ENCODE measurements at places on chromosomes 4 and X.

DNA sequence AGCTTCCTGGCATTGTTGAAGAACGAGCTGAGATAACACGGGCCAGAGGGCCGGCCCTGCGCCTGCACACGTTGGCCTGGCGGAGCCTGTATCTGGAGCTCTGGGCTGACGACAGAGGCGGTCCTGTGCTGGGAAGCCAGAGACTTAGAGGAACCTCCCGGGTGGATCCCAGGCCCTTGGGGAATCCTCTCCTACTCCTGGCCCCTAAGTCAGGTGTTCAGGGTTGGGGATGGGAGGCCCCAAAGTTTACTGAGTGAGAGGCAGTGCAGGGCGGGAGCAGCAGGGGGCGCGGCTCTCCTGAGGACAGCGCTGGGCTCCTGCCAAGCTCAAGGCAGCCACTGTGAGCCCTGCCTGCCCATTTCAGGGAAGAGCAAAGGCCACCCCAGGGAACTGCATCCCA lies 2.5 kb upstream of the HTRA3 start:
- peak; percentile 85 for DNase-seq

DNA sequence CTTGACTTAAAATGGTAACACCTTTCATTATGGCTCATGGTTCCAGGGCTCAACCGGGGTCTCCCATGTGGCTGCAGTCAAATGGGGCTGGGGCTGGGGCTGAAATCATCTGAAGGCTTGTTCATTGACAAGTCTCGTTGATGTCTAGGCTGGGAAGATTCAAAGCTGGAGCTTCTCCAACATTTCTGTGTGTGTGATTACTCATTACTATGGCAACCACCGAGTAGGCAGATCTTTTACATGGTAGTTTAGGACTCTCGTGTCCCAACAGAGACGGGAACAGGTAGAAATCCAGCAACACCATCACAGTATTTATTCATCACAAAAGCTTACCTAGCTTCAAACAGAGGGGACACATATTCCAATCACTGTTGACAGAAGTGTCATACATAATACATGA lies 7.8 kb downstream of the YTHDC1 start:
- DNase-seq, result peak; percentile 12

DNA sequence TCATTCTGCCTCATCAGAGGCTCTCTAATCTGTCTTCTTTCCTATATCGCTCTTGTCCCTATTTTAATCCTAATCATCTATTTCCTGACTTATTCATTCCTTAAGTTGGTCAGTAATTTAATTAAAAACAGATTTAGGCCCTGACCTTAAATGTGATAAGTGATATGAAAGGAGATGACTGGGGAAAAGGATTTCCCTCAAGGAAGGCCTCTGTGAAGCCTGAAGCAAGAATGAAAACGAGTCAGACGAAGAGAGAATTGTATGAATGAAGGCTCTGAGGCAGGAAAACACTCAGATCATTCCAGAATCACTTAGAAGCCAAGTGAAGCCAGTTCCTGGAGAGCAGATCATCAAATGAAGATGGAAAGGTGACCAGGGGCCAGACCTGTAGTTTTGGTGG lies 22.1 kb downstream of the PKD2 start:
- no peak for DNase-seq

DNA sequence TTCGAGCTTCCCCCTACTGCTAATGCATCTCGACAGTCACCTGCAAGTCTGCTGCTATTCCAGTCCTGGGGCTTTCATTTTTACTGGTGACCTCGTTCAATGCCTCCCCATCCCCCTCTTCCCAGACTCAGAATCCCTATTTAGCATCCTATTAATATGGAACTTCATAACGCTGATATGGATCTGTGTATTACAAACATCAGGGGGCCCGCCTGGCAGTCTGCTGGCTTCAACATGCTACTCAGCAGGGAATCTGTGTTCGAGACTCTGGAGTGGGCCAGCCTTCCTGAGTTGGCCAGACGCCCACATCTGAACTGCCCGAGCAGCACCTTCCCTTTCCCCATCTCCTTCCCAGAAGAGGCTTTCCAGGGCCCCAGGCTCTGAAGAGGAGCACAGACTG lies 173.9 kb upstream of the PPARGC1A start:
- DNase-seq, result no peak

GRCh38 chrX:87518504-87518903 lies 902 bp downstream of the KLHL4 start:
- DNase-seq, result no peak

DNA sequence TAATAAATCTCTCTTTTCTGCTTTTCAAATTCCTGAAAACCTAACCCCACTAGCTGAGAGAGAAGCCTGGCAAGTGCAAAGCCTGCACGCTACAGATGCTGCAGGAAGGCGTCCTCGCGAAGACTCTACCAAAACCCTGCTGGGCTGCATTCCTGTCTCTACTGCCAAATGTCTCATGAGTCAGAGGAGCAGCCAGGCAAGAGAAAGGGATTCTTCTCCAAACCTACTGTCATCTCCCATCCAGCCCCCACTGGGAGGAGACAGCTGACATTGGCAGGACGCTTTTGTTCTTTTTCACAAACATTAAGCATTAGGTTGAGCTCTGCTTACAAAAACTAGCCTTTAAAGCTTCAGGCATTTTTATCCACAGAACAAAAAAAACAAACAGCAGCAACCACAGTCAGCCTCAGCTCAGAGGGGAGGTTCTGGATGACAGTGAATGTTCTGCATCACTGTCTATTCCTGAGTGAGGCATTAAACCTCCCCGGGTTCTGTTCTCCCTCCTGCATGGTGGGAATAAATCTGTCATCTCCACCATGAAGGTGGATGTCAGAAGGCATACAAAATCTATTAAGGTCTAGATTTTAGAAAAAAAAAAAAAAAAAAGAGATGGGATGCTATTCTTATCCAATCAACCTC lies 18.0 kb downstream of the CRMP1 start:
- DNase-seq, result no peak

- DNase-seq, result no peak
Measured at GRCh38 chr4:118821590-118822293, 14.2 kb downstream of the SEC24D start.

DNA sequence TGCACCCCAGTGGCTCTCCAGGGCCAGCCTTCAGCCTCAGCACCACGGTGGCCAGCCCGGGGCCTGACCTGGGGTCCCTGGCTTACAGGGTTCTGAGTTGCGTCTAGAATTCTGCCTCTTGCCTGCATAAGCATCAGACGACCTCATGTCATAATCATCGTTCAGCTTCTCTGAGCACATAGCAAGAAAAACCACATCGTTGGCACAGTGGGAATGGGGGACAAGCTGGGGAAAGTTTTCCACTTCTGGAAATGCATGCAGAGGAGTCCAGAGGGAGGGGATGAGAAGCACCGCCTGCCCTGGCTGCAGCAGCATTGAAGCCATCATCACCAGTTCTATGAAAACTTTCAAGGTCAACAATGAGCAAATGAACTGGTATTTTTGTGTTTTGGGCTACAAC lies 441.0 kb upstream of the FRG1 start:
- DNase-seq, result no peak

All from hematopoietic multipotent progenitor cell treated with erythropoietin and hydrocortisone succinate and interleukin-3 and kit ligand, for 4 days (in vitro differentiated cells).